ENCODE measurements at places on chromosomes 16 and 17.

DNA sequence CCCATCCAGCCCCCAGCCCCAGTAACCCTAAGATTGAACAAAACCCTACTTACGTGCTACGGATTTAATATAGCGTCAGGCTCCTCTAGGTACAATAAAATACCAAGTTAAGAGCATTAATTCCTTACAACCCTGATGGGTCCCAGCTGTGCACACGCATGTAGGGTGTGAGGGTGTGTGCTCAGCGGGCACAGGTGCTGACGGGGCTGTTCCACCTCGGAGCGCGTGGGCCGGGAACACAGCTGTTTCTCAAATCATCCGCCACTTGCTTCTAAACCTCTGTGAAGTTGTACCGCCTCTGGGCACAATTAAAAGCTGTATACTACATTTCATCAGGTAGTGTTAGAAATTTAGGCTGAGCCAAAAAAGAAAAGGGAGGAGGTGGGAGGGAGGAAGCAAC is 478.6 kb downstream of the MAF start:
- no peak for DNase-seq

DNA sequence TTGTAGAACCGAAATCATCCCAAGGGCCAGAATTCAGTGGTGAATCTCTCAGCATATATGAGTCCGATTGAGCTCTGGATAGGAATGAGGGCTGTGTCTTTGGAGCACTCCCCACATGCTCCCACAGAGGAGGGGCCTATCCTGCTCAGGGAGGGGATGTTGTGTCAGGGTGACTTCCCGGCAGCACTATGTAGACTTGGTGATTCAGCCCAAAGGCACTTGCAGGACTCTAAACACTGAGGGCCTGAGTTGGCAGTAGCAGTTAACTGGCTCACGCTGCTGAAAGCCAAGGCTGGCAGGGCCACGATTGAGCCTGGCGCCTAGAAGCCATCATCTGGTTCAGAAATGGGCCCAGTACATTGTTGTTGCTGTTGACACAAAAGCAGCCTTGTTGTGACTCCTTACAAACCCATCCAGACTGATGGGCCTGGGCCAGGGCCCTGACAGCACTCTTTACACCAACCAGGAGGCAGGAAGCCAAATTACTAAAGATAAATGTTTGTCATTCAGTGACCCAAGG is 31.9 kb downstream of the NMT1 start:
- no peak for DNase-seq

DNA sequence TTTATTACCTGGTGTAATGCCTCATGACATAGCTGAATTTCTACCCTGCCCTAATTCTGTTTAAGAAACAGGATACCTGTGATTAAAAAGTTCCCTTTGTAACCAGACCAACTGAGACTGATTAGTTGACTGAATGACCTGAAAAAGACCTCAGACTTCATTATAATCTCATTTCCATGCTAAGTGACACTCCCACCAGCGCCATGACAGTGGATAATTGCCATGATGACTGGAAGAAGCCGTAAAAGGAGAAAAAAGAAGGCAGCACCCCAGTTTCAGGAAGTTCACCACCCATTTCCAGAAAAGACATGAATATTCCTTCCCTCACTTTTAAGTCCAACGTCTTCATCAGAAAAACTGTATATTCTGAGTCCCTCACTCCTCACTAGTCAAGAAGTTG is 125.6 kb upstream of the HS3ST4 start:
- no peak for DNase-seq

DNA sequence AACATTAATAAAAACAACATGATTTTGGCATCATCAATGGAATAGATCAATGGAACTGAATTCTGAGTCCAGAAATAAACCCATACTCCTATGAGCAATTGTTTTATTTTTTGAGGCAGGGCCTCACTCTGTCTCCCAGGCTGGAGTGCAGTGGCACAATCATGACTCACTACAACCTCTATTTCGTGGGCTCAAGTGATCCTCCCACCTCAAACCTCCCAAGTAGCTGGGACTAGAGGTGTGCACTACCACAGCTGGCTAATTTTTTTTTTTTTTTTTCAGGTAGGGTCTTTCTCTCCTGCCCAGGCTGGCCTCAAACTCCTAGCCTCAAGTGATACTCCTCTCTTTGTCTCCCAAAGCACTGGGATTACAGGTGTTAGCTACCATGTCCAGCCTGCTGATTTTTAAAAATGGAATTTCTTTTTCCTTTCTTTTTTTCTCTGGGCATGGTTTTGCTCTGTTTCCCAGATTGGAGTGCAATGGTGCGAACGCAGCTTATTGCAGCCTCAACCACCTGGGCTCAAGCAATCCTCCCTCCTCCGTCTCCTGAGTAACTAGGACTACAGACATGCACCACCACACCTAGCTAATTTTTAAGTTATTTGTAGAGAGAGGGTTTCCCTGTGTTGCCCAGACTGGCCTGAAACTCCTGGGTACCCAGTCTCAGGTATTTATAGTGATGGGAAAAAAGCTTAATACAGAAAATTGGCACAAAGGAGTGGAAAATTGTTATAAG is 7.3 kb upstream of the PRDM7 start:
- no peak for DNase-seq

DNA sequence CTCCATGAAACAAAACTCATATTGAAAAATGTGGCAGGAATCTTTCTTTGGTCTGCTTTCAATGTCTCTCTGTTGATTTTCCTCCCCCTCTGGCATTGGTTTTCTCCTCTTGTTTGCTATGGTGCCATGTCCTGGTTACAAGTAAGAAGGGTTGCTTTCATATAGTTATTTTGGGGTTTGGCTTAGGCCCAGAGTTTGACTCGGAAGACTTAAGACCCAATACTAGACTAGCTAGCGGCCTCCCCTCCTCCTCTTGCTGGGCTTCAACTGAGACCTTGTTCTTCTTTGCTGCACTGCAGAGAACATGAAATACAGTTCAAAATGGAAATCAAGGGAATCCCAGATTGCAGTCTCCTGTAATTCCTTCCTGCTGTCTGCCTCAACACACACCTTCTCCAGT is 30.0 kb upstream of the CLEC18A start:
- no peak for DNase-seq

DNA sequence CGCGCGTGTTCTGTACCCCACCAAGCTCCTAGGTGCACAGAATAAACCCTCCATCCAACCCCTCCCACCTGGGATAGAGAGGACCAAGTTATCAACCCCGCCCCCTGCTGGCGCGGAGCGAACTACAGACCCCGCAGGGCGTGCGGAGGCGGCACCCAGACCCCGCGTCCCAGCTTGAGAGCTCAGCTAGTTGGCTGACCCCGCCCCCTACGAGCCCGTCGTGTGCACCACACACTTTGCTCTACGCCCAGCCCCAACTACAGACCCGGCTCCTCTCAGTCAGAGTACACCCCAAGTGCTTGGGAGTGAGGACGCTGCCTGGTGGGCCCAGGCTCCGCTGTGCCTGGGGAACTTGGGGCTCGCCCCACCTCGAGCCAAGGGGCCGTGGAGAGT is 1.5 kb downstream of the GRIN2A start:
- DNase-seq = no peak
